Bladder microvascular endothelial cell (primary cell): ENCODE measurements at places on chromosomes 11 and 22. TPM values are rescaled to one million over a fixed set of nuclear protein-coding genes. Genes with fewer than 3 reads are reported as not detected.

Gene OR56A1
- not detected in 2 replicates for total RNA-seq

Gene SLC37A2
- 0.57 and 0.65 TPM in 2 replicates for total RNA-seq

Gene OR51B4
- not detected in 2 replicates for total RNA-seq

Gene OR5B21
- total RNA-seq, result not detected in 2 replicates

Gene RFPL1
- not detected in 2 replicates for total RNA-seq

Gene KRTAP5-8
- not detected in 2 replicates for total RNA-seq

Gene LMO2
- total RNA-seq, result 53.1 and 55.9 TPM in 2 replicates

Gene MSANTD4
- total RNA-seq, result 14.4 and 30.0 TPM in 2 replicates
